Breast epithelium (tissue), 4 donors: ENCODE measurements at places on chromosomes 7 and 10. TPM values are rescaled to one million over a fixed set of nuclear protein-coding genes. Genes with fewer than 3 reads are reported as not detected.

GRCh38 chr7:144818511-144818910 is 17.3 kb downstream of the TPK1 start:
- no peak overlapping the region for H3K27ac ChIP-seq
- no peak overlapping the region for H3K4me3 ChIP-seq
- no peaks in the 10 kb centered on the region for H3K27me3 ChIP-seq
- no peaks in the 10 kb centered on the region for H3K36me3 ChIP-seq

DNA sequence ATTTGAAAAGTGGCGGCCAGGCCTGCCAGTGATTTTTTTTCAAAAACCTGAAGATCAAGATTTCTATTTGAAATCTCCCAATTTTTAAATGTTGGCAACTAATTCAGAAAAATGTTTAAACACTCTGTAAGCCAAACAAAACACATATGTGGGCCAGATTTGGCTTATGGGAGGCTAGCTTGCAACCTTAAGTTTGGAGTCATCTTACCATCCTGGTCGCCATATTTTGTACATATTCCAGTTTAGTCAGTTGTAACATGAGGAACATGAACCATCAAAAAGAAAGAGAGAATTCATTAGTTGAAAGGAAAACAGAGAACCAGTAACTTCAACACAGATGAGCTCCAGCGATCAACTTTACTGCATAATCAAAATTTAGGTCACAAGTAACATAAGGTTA is 115.4 kb downstream of the TMEM26 start:
- no peak for DNase-seq
- H3K36me3 ChIP-seq = no peaks in the 10 kb centered on the region
- H3K4me3 ChIP-seq = no peak overlapping the region
- H3K4me1 ChIP-seq = no peaks in the 10 kb centered on the region

Gene OIT3
- not detected for total RNA-seq

Gene PKD2L1
- total RNA-seq = 1.5 TPM

DNA sequence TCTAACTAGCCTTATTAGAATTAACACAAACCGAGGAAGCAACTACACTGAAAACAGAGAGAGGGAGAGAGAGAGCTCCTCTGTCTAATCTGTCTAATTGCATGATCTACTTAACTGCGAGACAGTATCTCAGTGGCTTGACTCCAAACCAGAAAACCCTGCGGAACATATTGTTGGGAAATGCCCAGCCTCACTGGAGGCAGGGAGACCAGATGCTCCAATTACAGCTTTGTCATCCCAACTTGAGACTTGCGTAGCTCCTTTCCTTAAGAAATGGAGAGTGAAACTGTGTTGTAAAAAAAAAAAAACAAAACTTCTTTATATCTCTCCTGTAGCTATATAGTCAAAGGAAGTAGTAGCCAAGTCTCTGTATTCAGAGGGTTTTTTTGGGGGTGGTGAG is 52.0 kb upstream of the ZNRF2 start:
- no peaks in the 10 kb centered on the region for H3K36me3 ChIP-seq
- no peaks in the 10 kb centered on the region for H3K27me3 ChIP-seq
- H3K27ac ChIP-seq = no peak overlapping the region

Gene BTBD16
- not detected for total RNA-seq

DNA sequence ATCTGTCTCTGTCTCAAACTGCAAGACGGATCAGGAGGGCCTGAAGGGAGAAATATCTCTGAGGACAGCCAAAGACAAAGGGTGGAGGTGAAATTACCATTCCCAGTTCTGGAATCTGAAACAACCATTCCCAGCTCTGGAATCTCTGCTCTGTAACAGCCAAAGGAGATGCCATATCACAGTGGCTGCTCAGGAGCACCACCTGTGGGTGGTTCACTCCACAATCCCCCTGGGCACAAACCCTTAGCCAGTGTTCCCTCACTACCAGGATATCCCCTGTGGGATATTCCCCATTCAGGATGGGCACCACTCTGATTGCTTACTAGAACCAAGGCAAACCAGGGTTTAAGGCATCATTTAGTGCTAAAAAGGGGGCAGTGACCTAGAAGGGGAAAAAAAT is 199.0 kb downstream of the HTR7 start:
- no peaks in the 10 kb centered on the region for H3K4me1 ChIP-seq
- no peak overlapping the region for H3K27ac ChIP-seq
- H3K4me3 ChIP-seq = no peak overlapping the region
- DNase-seq = no peak

Gene MAD1L1
- 28.8 TPM for total RNA-seq

Gene STEAP1
- 75.1 TPM for total RNA-seq

Gene DNAH11
- total RNA-seq = 0.32 TPM
